ENCODE measurements at places on chromosomes 3 and 15.

GRCh38 chr15:70758790-70759462, 4.4 kb downstream of the UACA start:
- DNase-seq = no peak

GRCh38 chr3:37546876-37547275, 314.8 kb upstream of the CTDSPL start:
- no peak for DNase-seq

DNA sequence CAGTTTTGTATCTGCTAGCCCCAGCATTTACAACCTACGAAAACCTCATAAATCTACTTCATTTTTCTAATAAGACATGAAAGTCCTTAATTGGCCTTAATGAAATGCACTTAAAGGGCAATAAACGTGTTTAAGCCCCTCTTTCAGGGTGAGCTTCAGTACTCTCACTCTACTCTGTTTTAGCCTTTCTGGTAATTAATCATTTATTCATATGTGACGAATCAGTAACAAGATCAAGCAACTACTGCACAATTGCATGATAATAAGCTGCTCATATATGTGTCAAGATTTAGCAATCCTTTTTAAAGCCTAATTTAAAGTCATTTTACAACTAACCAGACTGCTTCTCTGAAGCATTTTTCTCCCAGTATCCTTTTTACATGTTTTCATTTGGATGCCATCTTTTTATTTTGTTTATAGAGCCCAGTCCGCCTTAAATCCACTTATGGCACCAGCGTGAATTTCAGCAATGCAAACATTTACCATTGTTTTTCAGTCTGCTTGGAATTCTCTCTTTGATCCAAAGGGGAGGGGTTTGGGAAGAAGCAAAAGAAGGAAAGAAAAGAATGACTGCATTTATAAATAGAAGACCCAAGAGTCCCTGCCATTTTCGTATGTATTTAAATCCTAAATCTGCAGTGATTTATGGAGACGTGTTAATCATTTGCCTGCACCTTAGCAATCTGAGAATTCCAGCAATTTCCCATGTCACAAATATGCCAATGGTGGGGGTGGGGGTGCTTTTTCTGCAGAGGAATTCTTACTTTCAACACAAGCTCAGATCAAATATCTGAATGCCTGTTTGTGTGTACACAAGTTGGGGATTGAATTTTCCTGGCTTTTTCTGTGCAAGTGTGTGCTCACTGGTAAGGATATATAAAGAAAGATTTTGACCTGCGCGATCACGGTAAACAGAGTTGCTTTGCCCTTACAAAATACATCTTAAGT, 230.8 kb upstream of the TBC1D5 start:
- no peak for DNase-seq

GRCh38 chr3:72539856-72540255, 308.4 kb downstream of the SHQ1 start:
- no peak for DNase-seq

GRCh38 chr3:23175341-23176083, 27.6 kb upstream of the UBE2E2 start:
- DNase-seq = no peak

DNA sequence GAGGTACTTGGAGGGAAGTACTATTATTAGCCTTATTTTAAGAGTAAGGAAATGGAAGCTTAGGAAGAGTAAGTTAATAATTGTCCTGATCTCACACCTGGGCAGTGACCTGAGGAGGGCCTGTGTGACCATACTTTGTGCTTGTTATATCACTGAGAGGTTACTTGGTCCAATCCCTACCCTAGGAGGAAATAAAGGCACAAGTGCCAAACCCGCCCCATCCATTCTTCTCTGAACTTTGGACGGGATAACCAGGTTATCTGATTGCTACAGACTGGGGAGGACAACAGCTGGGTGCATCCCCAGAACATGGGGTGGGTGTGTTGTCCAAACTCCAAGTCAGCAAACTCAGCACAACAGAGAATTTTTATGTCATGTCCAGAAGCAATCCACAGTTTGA, 77.7 kb upstream of the NR2E3 start:
- no peak for DNase-seq

DNA sequence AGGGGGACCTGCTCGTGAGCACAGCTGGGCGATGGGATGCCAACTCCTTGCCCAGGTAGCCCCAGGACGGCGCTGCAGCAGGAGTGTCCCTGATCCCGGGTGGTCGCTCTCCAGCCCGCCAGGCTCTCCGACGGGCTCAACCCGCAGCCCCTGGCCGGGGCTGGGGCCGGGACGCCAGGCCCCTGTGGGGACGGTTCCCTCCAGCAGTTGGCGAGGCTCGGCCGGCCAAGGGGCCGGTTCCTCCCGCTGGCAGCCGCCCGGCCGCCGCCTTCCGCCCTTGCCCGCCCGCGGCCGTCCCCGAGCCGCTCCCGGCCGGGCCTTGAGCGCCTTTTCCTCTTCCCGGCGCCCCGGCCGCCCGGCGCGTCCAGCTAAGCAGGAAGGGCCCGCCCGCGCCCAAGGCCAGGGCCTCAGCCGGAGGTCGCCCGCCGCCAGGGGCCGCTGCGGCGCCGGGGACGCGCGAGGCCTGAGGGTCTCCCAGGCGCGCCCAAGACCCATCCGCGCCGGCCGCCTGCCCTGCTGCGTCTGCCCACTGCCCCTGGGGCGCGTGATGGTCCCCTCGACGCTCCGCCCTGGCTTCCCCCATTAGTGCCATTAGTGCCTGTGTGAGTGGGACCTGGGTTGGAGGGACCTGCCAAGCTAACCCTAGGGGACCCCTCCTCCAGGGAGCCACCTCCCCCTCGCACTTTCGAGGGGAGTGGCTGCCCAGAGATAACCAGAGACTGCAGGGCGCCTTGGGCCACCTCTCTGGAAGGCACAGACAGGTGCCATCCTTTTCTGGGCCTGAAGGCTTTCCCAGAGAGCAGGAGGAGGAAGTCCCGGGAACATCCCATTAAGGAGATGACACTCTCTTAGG, 106.4 kb downstream of the FBLN2 start:
- peak; percentile 57 for DNase-seq

GRCh38 chr3:17494117-17494809, 248.2 kb downstream of the TBC1D5 start:
- DNase-seq = no peak

- no peak for DNase-seq
Measured at GRCh38 chr3:181712553-181713279, 991 bp downstream of the SOX2 start.

GRCh38 chr15:25611603-25612002, 172.8 kb upstream of the UBE3A start:
- DNase-seq = no peak

DNA sequence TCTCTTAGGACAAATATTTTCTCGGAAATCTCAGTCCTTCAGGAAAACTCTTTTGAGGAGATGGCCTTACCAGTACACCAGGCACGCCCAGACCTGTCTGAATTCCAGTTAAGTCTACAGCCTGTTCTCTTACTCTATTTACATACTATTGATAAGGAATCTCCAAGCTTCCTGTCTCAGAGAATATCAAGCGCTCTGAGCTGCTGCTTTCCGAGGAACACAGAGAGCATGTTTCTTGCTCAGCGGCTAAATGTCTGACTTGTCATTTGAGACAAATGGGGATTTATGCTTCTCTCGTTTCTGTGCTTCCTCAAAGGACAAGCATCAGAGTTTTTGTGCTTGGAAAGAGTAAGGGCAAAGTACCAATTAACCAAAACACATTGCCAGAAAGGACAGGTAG, 112.4 kb upstream of the CCDC54 start:
- DNase-seq = no peak

- no peak for DNase-seq
Measured at GRCh38 chr15:35130245-35130644, 45.1 kb upstream of the NANOGP8 start.

GRCh38 chr3:155608228-155608920, 136.5 kb downstream of the PLCH1 start:
- no peak for DNase-seq

DNA sequence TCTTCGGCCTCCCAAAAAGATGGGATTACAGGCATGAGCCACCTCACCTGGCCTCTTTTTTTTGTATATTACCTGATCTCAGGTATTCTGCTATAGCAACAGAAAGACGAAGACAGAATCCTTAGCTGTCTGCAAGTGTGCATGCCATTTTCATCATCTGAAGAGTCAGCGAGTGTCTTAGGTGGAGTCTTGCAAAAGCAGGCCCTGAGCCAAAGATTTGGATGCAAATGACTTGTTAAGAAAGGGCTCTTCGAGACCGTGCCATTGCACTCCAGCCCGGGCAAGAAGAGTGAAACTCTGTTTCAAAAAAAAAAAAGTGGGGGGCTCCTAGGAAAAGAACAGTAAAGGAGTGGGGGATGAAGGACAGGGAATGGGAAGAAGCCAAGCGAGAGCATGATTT, 10.2 kb upstream of the TRIM69 start:
- no peak for DNase-seq

DNA sequence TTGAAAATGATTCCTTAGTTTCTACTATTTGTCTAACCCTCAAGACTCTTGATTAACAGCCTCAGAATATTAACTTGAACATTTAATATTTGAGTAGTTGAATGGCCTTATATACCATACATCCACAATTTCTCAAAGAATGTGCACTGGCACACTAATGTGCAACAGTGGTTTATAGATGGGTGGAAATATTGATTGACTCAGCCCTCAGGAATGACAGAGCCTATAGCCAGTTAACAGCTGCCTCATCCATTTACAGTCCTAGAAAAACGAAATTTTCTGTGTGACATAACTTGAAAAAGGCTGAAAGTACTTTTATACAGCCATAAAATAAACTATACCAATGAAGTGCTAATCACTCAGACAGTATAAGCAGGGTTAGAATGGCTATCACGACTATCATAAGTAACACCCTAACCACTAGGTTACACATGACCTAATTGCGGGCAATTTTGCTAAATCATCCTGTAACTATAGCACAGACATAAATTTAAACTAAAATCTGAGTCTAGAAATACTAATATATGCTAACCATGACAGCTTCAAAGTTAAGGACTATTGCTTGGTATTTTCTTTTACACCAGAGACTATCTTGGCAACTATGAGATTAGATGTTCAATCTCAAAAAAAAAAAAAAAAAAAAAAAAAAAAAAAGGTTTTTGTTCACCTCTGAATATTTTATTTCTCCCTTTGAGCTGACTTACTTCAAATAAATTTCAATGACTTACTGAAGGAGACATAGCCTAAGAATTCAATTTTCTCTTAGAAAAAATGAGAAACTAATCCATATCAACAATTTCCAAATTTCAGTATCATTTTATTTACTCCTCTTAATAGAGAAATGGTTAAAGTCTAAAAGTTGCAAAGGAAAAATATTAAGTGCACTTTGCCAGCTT, 9.3 kb downstream of the SECISBP2L start:
- no peak for DNase-seq

DNA sequence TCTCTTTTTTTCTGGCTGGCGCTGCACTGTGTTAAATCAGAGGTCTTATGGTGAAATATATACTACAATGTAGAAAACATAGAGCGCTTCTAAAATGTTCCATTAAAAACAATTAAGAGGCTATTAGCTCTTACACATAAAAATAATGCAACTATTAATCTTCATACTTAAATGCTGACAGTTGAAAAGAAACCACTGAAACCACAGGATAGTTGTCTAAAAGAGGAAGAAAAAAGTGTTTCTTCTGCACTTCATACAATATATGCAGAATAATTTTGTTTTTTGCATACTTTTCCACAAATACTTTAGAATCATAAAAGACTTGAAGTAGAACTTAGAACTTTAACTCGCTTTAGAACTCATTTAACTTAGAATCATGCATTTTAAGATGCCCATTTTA, 170.5 kb downstream of the PYDC2 start:
- no peak for DNase-seq

DNA sequence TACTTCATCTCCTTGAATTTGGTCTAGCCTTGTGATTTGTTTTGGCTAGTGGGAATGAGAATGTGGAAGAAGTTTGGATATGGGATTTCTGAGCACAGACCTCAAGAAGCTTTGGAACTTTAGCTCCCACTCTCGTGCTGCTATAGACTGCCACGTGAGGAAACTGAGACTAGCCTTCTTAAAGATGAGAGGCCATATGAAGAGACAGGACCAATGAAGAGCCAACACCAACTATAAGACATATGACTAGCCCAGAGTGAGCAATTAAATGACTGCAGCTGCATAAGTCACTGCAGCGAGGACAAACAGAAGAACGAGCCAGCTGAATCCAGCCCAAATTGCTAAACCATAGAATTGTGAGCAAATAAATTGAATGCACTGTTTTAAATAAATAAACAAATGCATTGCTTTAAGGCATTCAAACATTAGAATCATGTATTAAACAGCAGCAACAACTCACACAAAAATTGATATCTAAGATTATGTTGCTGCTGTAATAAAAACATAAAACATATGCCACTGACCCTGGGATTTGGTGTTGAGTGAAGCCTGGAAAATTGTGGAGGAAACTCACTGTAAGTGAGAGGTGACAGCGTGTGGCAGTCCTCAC, 15.7 kb upstream of the CNTN4 start:
- no peak for DNase-seq

DNA sequence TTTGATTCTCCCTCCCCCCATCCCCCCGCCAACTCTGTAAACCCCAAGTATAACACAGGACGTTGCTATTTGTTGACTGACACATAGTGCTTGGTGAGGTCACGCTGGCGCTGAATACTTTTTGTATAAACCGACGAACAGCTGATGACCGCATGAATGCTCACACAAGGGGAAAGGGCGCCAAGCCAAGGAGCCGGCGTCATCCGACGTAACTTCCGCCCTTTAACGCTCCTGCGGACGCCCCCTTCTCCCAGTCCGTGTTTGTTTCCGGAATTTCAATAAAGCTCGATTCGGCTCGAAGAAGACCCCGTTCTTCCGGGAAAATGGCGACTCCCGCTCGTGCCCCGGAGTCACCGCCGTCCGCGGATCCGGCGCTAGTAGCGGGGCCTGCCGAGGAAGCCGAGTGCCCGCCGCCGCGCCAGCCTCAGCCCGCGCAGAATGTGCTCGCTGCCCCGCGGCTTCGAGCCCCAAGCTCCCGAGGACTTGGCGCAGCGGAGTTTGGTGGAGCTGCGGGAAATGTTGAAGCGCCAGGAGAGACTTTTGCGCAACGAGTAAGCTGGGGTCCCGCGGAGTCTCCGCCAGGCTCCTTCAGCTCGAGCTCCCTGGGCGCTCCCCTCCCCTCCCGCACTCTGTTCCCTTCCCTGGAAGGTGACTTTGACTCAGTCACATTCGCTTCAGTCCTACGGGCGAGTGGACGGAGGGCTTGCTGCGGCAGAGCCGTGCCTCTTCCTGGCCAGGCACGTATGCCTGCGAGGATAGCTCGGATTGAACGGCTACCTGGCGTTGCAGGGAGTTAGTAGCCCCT, at the start of gene POLR2M:
TSS of gene POLR2M (plus strand) at position 310 of the 805 bp plus-strand sequence. CDS start at position 439, 129 bp downstream.
- DNase-seq = peak; percentile 88

DNA sequence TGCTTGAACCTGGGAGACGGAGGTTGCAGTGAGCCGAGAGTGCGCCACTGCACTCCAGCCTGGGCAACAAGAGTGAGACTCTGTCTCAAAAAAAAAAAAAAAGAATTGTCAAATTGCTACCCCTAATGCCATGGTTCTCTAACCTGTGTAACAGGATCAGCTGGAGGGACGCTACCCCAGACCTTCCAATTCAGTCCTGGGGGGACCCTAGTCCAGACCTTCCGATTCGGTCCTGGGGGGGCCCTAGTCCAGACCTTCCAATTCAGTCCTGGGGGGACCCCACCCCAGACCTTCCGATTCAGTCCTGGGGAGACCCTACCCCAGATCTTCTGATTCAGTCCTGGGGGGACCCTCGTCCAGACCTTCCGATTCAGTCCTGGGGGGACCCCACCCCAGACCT, 29.8 kb upstream of the MUC20 start:
- DNase-seq = no peak

- no peak for DNase-seq
Measured at GRCh38 chr3:59601486-59601885, 551.7 kb upstream of the CFAP20DC start.

GRCh38 chr3:129548104-129548965, 5.4 kb downstream of the H1-8 start:
- DNase-seq = no peak

All from activated naive CD8-positive, alpha-beta T cell treated with anti-CD3 and anti-CD28 coated beads for 36 hours (primary cell).